Amniotic epithelial cell (primary cell): ENCODE measurements at places on chromosomes 2 and 18.

DNA sequence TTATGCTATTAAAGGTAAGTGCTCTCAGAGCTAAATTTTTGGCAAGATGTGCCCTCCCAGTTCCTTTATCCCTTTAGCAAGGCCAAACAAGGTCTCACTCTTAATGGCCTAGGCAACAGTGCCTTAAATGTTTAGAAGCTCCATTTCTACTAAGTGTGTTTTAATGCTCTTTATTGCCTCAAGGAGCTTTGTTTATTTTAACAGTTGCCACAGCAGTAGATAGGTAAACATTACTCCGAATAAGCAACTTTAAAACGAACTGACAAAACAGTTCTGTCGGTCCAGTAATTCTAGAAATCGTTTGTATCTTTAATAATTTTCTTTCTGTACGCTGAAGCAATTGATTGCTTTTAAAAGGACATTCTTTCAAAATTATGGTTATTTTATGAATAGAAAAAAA, 74.5 kb downstream of the PIEZO2 start:
- no peak for DNase-seq

DNA sequence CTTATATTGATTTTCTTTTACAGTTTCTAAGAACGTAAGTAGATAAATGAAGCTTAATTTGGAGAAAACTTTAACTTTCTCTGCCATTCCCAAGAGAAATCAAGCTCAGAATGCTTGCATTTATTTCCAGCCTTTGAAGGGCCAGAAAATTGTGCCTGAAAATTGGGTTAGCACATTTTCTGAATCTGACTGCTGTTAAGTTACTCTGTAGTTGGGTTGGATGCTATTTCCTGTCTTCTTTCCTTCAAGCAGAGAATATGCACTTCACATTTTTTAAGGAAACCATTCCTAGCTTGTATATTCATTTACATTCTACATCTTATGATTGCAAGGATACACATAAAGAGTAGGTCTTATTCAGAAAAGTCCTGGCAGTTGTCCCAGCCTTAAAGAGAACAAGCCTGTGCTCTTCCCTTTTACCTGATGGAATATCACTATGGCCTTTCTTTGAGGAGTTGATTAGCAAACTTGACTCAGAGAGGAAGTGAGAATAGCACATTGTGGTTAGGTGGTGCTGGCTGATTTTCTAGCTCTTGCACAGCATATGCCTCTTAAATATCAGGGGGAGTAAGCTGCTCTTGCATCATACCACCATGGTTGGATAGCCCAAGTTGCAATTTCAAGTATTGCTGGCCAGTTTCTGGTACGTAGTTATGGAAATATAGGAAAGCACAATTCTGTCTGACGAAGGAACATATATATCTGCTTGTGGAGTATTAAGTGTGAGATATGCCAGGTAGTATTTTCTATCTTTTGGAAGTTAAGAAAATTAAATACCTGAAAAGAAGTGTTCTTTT, 133.7 kb downstream of the COMMD1 start:
- peak; percentile 92 for DNase-seq

- no peak for DNase-seq
Measured at GRCh38 chr2:205644018-205644417, 38.3 kb upstream of the NRP2 start.

DNA sequence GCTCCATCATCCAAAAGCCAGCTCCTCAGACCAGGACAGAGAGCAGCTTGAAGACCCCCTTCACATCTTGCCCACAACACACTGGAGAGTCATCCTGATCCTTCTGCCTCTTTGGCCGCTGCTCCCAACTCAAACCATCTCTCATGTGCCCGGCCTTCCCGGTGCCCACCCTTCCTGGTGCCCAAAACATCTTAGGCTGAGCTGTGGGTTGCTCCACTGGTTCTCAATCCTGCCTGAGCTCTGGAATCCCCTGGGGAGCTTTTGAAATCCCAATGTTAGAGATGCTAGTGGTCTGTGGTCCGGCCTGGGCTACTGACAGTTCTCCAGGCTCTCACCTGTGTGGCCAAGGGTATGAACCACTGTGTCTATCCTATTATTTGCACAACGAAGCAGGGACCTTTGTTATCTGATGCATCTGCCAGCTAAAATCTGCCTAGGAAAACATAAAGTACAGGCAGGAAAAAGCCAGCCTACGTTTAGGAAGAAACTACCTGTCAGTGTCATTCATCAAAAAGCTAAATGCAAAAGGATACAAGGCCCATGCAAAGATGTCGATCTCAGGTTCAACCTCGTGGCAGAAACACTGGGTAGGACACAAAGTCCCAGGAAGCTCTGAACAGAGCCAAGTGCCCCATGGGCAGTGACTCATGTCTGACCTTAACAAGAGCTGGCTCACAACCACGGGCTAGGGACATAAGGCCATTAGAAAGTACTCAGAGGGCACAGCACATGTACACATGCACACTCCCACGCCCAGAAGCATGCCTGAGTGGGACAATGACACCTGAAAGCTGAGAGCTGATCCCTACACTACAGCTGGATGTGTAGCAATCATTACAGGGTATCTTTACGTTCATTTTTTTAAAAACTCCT, 30.8 kb downstream of the TBC1D8 start:
- peak; percentile 44 for DNase-seq

GRCh38 chr2:37742286-37742685, 70.8 kb upstream of the CDC42EP3 start:
- no peak for DNase-seq

DNA sequence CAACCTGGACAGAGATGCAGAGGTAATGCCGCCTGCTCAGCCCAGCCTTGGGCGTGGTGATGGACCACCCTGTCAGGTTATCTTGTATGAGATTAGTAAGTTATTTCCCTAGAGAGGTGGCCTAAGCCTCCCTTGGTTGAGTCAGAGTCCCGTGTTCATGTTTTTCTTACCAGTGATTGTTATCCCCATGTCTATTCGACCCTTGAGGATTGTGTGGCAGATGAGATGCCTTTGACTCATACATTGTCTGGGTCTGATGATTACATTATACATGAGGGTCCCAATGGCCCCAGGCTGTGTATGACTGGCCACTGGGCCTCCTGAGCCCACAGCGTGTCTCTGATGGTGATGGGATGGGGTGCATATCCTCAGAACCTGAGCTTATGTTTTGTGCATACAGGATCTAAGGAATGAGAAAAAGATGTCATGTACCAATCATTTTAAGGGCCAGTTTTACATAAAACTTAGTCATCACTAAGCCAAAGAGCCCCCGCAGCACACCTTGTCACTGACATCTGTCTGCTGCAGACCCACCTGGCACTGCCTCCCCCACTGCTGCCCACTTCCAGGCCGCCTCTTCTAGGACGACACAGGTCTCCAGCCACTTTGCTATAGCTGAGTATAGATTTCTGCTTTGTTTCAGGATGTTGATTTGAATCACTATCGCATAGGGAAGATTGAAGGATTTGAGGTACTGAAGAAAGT, 7.7 kb downstream of the PPP1R7 start:
- peak; percentile 66 for DNase-seq

GRCh38 chr18:37659906-37660305, 94.3 kb upstream of the CELF4 start:
- DNase-seq, result no peak

DNA sequence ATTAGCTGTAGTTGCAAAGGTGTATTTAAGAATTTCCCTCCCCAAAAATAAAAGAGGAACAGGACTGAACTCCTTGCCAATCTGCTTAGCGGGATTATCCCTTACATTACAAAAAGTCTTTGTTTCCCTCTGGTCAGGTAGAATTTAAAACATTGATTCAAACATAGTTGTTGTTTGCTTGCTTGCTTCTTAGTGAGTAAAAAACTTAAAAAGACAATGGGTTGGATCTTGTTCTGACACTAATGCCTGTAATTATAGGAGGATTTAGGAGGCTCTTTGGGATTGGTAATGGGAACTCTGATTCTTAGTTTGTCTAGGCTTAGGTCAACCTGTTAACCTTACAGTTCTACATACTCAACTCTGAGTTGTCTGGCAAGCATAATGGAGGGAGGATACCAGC, 3.7 kb upstream of the CEBPZOS start:
- DNase-seq, result no peak

DNA sequence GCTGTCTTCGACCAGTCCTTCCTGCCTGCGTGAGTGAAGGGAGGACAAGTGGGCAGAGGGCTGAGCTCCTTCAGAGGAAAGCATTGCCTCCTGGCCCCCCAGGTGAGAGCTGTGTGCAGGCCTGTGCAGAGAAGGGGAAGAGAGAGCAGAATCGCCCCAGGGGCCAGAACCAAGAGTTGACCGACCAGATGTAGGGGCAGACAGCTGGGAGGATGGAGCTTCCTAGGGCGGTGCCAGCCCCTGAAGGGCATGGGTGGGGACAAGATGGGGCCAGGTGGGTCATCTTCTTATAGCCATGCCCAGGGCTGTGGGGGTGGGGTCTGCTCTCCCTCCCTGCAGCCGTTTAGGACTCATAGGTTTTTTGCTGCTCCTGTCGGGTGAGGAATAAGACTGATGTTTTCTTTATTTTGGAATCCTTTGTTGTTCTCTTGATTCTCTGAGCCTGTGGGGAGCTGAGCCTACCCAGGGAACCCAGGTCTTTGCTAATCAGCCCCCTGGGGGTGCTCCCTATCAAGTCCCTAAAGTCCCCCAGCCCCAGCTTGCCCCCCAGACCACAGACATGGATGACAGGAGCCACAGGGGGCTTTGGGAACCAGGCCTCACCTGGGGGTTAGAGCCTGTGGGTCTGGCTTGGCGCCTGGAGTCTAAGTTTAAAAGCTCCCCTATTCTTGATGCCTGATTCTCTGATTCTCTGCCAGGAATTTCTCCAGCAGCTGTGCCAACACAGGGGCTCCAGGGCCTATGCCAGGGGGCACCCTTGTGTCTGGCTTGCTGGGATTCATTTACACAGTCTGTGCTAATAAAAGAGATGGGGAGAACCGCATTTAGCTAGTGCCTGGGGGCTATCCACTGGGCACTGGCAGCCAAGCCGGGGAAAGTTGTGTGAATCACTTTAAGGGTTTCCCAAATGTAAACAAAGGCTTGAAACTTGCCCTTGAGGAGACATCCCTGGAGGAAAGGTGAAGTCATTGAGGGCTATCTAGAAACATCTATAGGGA, 9.3 kb upstream of the EFHD1 start:
- DNase-seq, result peak; percentile 45

GRCh38 chr2:86825693-86826381, 35.1 kb upstream of the CD8A start:
- no peak for DNase-seq

DNA sequence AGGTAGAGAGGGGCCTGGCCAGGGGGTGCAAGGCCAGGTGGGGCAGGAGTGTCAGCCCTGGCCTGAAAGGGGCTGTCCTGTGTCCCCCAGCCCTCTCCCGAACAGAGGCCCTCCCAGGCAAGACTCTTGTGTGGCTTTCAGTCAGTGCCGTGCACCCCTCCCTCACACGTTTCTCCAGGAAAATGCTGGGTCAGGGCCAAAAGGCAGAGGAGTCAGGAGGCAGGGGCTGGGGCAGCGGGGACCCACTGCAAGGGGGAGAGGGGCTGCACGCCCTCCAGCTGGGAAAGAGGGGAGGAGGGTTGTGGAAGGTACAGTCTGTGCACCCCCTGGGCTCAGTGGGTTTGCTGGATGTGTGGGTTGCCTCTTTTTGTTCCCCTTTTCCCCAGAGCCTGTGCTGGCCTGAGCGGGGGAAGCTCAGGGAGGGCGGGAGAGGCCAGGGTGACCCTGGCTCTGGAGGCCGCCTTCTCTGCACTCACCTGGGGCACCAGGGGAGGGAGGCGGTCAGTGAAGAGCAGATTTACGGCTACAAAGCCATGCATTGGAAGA, 4.1 kb downstream of the KCNF1 start:
- no peak for DNase-seq

GRCh38 chr2:32627441-32627813, 423 bp upstream of the TTC27 start:
- peak; percentile 56 for DNase-seq

DNA sequence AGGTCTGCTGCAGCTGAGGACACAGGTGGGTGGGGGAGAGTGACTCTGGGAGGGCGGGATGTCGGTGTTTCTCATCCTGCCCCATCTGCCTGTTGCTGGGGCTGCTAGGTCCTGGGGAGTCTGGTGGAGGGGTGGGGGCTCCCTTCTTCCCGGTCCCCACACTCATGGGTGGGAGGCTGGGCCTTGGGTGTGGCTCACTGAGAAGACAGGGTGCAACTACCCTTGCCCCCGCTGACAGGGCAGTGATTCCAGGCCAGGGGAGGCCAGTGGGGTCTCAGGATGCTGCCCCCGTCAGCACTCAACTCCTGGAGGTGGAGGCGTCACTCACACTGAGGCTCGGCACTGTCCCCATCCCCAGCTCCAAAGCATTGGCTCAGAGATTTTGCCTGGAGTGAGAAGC, 7.7 kb upstream of the NFATC1 start:
- DNase-seq, result no peak

- no peak for DNase-seq
Measured at GRCh38 chr2:123688231-123688940, 336.7 kb upstream of the CNTNAP5 start.

DNA sequence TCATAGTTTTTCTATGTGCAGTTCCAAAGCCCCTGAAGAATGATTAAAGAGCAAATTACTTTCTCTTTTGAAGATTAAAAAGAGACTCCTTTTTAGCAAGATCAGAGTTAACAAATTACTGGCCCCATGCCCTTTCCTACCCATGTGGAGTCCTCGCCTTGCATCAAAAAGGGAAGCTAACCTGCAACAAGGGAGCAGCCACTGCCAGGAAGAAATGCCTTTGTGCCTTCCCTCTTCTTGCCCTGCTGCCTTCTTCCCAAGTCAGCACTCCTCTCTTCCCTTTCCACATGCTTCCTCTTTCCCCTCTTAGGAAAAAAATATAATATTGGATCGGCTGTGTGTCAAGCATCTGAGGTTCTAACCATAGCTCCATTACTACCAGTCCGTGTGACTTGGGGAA, 37.1 kb upstream of the CYP1B1 start:
- no peak for DNase-seq
